Mesenchymal stem cell (in vitro differentiated cells and primary cell): ENCODE measurements at places on chromosomes 12 and 14.

DNA sequence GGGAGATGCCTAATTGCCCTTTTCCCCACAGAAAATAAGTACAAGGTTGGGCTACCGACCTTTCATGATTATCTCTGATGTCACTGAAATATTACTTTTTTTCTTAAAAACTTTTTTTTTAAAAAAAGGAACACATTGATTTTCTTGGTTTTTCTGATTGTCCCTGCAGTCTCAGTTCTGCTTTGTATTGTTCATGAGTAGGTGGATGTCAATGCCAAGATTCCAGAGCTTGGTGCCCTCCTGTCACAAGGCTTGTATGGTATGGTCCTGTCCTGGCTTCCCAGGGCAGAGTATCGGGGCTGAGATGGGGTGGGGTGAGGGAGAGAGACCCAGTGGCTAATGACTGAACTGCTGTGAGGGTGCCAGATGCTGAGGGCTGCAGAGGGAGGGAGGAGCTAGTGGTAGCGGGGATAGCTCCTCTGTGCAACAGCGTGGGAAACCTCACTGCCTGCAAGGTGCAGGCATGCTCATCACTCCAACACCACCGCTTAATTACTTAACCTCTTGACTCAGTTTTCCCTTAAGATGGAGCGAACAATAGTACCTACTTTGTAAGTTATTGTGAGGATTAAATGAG, 4.4 kb upstream of the CTDSP2 start:
- DNase-seq, result no peak

- DNase-seq, result no peak
Observed at GRCh38 chr12:88329833-88330232, 187.7 kb downstream of the TMTC3 start.

- no peak for DNase-seq
Observed at GRCh38 chr12:47740606-47741339, 15.5 kb upstream of the ENDOU start.

DNA sequence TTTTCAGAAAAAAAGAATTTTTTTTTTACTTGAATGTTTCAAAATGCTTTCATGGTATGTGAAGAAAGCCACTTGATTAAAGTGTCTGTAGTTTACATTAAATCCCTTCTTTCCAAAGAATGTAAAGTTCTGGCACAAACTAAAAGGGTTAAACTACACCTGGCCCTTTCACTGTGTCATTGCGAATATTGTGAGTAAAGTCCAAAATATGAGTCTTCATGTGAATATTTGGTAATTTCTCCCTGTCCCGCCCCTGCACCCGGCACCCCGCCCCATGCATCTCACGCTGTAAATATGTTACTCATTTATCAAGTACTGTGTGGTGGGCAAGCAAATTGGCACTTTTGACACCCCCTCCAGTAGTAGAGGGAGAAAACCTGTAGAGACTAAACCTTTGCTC, 274.7 kb downstream of the TTC6 start:
- no peak for DNase-seq

DNA sequence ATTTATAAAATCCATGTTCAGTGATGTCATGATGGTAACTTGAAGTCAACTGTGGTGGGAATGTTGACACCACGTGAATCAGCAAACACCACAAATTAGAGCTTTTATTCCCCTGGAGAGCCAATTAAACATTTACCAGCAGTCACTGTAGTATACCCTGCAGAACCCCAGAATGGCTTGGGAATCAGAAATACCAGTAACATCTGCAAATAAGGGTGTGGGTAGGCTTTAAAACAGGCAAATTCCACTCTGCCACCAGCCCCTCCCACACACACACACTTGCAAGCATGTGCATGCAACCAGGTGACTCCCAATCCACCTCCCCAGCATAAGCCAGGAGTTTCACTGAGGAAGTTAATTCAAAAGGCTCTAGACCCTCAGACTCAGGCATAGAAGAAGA, 63.6 kb upstream of the TMEM263 start:
- DNase-seq, result no peak

GRCh38 chr12:97397008-97397407, 65.6 kb upstream of the RMST start:
- no peak for DNase-seq

DNA sequence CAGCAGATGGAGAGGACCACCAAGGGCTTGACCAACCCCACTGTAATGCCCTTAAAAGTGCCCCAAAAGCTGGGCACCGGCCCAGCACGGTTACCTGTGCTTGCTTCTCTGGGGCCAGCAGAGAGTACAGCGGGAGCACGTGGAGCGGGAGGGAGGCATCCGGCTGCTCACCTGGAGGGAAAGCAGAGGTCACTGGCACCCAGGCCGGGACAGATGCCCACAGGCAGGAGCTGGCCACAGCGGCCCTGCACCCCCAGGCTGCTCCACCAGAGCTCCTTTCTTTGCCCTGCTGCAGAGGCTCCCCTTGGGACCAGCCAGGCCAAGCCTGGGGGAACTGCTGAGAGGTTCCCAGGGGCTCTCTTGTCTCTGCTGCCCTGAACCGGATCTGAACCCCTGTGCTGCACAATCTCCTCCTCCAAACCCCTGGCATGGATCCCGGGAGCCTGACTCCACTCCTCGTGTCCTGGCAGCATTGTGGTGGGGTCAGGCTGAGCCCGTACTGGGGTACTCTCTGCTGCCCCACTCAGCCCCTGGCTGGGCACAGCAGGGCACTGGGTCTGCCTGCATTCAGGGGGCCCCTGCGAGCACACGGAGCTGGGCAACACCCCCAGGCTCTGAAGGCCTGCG, 24.0 kb downstream of the DHX37 start:
- no peak for DNase-seq

- DNase-seq, result no peak
Observed at GRCh38 chr12:113697651-113698509, 226.2 kb upstream of the LHX5 start.

DNA sequence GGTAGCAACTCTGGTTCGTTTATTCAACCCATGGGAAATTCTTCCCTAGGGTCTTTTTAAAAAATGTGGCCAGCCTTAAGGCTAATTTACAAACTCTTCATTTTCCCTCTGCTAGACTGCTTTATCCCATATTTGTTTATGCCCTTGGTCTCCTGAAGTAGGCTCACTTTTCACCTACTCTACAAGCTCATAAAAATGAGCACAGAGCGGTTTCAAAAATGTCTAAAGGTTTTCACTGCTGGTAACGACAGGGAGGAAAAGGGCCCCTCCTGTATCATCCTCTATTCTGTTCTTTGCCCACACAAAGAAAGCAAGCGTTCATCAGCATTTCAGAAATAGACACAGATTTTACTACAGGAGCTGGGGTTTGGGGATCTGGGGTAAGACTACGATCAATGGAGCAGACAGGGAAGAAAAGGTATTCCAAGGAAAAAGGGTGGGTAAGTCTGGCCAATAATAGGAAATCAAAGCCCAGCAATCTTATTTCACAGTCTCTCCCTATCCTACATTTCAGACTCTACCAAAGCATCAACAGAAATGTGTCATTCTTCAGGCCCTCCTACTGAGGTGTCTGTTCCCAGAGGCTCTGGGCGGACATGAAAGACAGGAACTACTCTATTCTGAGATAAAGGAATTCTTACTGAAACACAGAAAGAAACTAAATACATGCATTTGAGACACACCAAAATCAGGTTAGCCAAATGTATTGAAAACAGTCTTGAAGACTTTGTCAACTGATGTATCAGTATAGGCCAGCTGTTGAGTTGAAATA, 86.4 kb downstream of the SPPL3 start:
- DNase-seq, result no peak

DNA sequence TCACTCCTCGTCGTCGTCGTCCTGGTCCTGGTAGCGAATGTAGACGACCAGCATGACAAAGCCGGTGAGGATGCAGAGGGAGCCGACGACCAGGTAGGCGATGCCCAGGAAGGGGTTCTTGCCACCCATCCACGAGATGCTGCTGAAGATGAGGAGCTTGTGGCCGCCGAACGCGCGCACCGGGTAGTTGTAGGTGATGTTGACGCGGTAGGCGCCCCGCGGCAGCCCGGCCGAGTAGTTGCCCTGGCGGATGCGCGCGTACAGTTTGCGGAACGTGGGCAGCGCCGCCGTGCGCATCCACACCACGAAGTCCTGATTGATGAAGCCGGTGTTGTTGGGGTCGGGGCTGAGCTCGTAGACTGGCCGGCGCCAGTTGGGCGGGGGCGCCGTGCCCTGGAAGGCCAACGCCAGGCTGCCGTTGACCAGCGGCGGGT, 1.0 kb downstream of the TMEM30B start:
- DNase-seq, result no peak

- DNase-seq, result no peak
Observed at GRCh38 chr12:19261773-19262172, 132.2 kb downstream of the PLEKHA5 start.

- peak; percentile 43 for DNase-seq
Observed at GRCh38 chr12:76942267-76942666, 63.4 kb upstream of the CSRP2 start.

DNA sequence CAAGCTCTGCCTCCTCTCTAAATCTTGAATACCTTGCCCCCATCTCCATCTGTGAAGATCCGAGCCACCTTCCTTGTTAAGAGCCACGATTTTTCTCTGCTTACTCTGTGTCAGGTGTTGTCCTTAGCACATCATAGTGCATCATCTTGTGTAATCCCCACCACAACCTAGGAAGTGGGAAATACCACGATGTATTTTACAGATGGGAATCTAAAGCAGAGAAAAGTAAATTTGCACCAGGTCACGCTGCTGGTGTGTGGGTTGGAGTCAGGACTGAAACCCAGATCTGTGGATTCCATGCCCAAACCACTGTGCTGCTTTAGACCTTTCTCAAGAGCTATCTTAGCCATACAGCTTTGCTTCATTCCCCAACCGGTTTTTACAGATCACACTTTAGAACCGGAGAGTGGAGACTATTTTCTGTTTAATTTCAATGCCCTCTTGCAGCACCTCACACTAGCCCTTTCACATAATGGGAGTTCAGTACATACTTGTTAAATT, 94.6 kb downstream of the PPM1A start:
- no peak for DNase-seq

- no peak for DNase-seq
Observed at GRCh38 chr12:105906561-105906960, 232.2 kb downstream of the NUAK1 start.

GRCh38 chr12:92493816-92494215, 209.0 kb upstream of the PLEKHG7 start:
- no peak for DNase-seq

- no peak for DNase-seq
Observed at GRCh38 chr12:690466-690865, 27.2 kb upstream of the NINJ2 start.

- no peak for DNase-seq
Observed at GRCh38 chr14:24465368-24465767, 22.8 kb upstream of the SDR39U1 start.

DNA sequence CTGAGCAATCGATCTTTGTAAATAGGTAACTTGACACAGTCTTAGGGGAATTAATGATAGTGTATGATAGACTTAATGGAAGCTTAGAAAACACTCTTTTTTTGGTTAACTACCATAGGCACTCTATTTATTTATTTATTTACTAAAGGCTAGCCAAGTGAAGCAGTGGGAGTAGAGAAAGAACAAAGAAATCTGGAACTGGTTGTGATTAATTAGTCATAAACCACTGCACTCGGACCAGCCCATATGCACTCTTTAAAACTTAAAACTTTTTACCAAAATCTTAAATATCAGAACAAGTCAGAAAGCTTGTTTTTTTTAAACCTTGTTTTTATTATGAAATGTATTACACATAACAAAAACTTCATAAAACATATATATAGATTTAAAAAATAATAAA, 49.5 kb upstream of the SRP54 start:
- no peak for DNase-seq

GRCh38 chr14:101915871-101916815, 48.2 kb upstream of the DYNC1H1 start:
- DNase-seq, result no peak

GRCh38 chr12:24840046-24840800, 108.7 kb downstream of the BCAT1 start:
- peak; percentile 64 for DNase-seq

- DNase-seq, result no peak
Observed at GRCh38 chr12:55906056-55906455, 21.6 kb downstream of the PYM1 start.

DNA sequence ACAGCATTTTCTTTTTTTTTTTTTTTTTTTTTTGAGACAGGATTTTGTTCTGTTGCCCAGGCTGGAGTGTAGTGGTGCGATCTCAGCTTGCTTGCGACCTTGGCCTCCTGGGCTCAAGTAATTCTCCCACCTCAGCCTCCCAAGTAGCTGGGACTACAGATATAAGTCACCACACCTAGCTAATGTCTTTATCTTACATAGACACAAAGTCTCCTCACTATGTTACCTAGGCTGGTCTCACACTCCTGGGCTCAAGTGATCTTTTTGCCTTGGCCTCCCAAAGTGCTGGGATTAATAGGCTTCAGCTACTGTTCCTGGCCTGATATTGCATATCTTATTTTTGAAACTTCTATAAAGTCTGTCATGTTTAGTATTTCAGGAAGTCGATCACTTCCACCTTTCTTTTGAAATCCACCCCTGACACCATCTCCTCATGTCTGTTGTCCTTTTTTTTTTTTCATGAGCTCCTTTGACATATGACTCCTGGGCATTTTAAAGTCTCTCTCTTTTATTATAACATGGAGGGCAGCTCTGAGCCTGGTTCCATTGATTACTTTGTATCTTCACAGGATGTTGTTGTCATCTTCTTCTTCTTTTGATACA, 5.9 kb upstream of the A2ML1 start:
- no peak for DNase-seq

DNA sequence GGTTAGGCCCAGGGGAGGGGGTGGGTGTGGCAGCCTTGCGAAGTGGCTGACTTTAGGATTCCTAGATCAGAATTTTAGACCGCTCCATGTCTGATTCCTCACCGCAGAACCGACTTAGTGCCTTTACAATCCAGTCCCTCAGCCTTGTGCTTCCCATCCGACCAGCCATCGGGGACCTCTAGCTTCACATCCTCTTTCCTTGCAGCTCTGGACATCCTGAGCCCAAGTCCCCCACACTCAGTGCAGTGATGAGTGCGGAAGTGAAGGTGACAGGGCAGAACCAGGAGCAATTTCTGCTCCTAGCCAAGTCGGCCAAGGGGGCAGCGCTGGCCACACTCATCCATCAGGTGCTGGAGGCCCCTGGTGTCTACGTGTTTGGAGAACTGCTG, 557 bp downstream of the COPS7A start:
- DNase-seq, result no peak

- DNase-seq, result no peak
Observed at GRCh38 chr12:129696405-129696804, 207.4 kb downstream of the TMEM132D start.

- peak; percentile 63 for DNase-seq
Observed at GRCh38 chr14:74217672-74218448, 21.4 kb upstream of the VSX2 start.

DNA sequence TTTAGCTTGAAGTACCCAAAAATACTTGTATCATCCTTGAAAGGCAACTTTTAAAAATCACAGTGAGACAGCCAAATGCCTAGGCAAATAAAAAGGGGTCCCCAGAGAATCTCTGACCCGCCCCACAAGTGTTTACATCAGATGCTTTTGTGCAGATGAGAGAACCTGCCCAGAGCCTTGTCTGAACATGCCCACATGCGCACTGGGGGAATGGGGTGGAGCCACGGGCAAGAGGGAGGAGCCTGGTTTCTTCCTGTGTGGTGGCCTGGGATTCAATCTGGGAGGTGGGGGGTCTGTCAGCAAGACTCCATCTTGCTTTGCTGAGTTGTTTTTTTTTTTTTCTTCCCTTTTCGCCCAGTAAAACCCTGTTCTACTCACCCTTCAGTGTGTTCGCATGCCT, 381.7 kb upstream of the CCDC196 start:
- no peak for DNase-seq
